ENCODE measurements at places on chromosomes 16 and 17.
A peak's percentile ranks its signal among the peaks of the same experiment; 100 is the strongest.

DNA sequence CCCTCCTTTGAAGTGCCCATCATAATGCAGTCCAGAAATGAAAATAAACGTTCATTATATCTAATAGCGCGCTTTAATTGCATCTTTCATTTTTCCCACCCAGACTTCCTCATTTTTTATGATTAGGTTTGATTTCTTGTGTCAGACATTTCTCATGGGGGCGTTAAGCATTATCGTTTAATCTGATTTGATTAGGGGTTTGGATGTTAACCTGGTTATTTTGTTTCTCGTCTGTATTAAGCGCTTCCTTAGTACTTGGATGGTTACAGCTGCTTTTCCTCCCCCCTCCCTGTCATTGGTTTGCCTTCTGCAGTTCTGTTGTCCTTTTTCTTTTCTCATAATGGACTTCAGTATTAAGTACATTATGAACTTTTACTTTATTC is 540 bp downstream of the MFSD11 start:
- DNase-seq = no peak

GRCh38 chr17:7824021-7824924 is 9.7 kb upstream of the KDM6B start:
- no peak for DNase-seq

- no peak for DNase-seq
Observed at GRCh38 chr16:85667841-85668413, 20.8 kb downstream of the GINS2 start.

GRCh38 chr17:61568219-61569072 is 22.6 kb downstream of the NACA2 start:
- no peak for DNase-seq

- DNase-seq = no peak
Observed at GRCh38 chr16:87304951-87305350, 12.2 kb downstream of the C16orf95 start.

- DNase-seq = no peak
Observed at GRCh38 chr16:9053006-9053601, 38.3 kb upstream of the HAPSTR1 start.

GRCh38 chr16:88541831-88542616 is 28.2 kb upstream of the ZC3H18 start:
- DNase-seq = no peak

DNA sequence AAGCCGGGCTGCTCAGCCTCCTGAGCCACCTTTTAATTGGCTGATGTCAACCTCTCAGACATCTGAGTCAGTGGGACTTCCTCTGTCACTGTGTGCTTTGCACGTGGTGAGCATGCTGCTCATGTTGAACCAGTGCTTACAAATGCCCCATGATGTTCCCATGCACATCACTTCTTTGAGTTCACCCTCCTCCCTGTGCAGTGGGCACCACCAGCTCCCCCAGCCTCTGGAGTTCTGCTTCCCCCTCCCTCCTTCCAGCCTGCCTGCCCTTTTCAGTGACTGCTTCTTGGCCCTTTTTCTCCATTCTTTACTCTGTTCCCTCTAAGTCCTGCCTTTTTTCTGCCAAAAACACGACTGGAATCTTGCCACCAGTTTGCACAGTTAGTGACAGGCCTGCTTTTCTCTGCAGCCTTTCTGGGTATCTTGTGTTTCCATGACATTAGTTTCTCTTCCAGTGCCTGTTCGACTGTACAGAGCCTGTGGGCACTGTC is 41.6 kb downstream of the USP10 start:
- DNase-seq = no peak

- DNase-seq = no peak
Observed at GRCh38 chr17:66966704-66967418, 2.4 kb downstream of the CACNG4 start.

- no peak for DNase-seq
Observed at GRCh38 chr17:65170839-65171238, 33.7 kb downstream of the RGS9 start.

DNA sequence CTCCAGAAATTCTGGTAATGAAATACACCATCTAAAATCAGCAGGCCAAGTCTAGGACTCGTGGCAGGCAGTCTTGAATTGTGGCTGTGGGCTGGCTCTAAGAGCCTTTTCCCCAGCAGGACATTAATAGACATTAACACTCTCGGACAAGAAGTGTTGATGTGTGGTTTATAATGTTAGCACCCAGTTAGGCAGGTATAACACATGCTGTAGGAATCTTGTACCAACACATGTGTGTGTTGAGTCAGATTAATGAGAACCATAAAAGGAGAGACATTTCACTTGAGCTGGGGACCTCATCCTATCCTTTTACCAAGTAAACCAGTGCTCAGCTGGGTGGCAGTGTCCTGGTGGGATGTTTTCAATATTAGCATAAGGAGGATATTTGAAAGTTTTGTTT is 264.5 kb downstream of the FTO start:
- DNase-seq = no peak

DNA sequence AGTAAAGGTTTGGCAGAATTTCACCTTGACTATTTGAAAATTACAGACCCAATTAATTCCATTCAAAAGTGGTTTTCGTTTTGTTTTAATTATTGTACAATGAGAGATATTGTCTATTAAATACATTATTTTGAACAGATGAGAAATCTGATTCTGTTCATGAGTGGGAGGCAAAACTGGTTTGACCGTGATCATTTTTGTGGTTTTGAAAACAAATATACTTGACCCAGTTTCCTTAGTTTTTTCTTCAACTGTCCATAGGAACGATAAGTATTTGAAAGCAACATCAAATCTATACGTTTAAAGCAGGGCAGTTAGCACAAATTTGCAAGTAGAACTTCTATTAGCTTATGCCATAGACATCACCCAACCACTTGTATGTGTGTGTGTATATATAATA is 72.6 kb downstream of the CDK12 start:
- DNase-seq = no peak

GRCh38 chr16:85733839-85734170 is 17.1 kb downstream of the C16orf74 start:
- no peak for DNase-seq

DNA sequence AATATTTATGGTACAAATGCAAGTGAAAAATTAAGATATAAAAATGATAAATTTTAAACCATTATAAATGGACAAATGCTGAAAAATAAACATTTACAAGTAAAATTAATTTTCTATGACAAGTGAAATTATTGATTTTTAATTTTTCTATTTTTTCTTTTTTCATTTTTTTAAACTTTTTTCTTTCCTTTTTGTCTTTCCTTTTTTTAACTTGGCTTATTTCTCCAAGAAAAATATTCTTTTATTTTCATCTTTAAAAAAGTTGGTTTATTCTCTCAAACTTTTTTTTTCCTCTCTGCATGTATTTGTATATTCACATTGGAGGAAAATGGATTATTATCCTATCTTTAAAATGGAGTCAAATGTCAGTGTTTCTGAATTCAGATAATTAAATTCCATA is 3.9 kb upstream of the IGF2BP1 start:
- DNase-seq = no peak

DNA sequence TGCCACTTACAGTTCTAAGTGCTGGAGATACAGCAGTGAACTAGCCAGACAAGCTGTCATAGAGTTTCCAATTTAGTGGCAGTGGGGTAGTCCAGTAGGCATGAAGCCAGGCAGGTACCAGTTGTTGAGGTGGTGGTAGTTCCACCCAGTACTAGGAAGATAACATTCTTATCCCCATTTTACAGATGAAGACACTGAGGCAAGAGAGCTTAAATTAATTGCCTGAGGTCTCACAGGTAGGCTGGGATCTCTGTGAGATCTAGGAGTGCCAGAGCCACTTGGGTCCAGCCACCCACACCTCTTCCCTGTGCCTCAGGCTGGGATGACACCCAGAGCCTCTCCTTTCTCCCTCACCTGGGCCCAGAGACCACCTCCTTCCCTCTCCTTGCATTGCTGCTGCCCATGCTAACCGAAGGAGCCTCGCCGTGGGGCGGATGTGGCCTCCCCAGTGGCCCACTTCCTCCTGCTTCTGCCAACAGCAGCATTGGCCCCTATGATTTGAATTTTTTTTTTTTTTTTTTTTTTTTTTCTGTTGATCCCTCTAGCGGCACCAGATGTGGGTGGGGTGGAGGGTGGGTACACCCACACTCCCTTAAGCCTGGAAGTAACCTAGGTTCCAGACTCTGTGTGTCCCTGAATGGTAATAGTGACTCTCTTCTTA is 114.0 kb downstream of the PRKCB start:
- peak; percentile 79 for DNase-seq

GRCh38 chr17:77594416-77595209 is 363.9 kb upstream of the TNRC6C start:
- no peak for DNase-seq

DNA sequence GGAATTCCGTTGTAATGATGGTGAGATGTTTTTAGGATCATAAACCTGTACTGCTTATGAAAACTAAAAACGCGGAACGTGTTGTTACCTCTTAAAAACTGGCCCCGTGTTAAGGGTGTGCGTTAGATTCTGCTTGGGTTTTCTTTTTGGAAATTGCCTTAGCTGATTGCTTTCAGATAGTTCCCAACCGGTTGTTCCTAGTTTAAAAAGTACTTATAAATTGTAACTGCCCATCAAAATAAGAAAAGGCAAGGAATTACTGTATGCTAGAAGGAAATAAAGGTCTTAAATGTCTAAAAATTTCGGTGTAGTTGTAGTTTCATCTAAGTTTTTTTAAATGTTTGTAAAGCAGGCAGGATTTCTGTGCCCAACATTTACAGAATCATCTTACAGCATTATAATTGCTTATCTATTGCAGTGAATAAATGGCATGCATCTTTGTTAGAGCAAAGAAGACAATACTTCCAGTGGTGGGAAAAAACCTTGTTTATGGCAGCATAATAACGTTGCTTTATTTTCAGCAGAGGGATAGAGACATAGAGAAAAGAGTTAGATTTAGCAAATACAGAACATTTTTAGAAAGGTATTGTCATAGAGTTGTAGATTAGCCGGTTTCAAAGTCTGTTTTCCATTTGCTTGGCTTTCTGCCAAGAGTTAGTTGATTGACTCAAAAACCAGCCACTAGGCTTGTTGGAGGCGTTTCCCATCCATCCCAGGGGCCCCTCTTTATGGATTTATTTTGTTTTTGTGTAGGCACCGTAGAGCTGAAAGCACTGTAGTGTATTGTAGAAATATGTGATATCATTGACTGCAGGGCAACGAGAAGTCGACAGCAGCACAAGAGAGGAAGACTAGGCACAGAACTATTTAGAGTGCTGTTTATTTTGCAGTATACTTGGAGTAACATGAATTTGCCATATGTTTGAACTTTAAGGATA is 1.7 kb downstream of the PPM1D start:
- DNase-seq = peak; percentile 36

GRCh38 chr16:1572673-1573072 is 39.2 kb downstream of the IFT140 start:
- DNase-seq = no peak

- DNase-seq = no peak
Observed at GRCh38 chr17:57756951-57757350, 11.9 kb upstream of the CCDC182 start.

DNA sequence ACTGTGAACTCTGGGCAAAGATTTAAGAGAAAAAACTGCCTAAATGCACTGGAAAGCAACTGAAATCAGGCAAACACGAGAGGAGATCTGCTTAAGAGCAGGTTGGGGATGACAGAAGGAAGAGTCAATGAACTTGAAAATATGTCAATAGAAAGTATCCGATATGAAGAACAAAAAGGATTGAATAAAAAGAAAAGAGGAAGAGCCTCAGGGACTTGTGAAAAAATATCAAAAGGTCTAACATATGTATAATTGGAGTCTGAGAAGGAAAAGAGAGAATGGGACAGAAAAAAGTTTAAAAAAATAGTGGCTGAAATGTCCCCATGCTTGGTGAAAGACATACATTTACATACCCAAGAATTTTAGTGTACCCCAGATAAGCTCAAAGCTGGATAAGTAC is 195.5 kb downstream of the COPRS start:
- no peak for DNase-seq

DNA sequence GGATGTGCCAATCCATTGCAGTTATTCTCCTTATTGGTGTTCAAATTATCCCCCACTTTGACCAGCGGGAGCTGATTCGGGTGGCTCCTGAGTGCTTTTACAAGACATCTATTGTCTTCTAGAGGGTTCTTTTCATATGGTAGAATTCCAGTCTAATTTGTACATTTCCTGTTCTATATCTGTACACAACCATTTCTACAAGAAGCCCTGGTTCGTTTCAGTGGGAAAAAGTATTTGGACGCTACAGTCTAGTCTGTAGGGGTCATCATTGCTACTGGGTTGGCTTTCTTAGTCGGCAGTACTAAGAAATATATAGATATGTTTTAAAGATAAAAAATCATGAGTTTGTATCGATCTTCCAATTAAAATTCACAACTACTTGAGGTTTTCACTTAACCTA is 262.6 kb downstream of the MAP2K6 start:
- DNase-seq = no peak

GRCh38 chr17:1568950-1569810 is 6.6 kb upstream of the PITPNA start:
- no peak for DNase-seq

- DNase-seq = no peak
Observed at GRCh38 chr17:48655913-48656312, 29.8 kb upstream of the HOXB9 start.

GRCh38 chr16:5709889-5710288 is 612.3 kb upstream of the EEF2KMT start:
- no peak for DNase-seq

DNA sequence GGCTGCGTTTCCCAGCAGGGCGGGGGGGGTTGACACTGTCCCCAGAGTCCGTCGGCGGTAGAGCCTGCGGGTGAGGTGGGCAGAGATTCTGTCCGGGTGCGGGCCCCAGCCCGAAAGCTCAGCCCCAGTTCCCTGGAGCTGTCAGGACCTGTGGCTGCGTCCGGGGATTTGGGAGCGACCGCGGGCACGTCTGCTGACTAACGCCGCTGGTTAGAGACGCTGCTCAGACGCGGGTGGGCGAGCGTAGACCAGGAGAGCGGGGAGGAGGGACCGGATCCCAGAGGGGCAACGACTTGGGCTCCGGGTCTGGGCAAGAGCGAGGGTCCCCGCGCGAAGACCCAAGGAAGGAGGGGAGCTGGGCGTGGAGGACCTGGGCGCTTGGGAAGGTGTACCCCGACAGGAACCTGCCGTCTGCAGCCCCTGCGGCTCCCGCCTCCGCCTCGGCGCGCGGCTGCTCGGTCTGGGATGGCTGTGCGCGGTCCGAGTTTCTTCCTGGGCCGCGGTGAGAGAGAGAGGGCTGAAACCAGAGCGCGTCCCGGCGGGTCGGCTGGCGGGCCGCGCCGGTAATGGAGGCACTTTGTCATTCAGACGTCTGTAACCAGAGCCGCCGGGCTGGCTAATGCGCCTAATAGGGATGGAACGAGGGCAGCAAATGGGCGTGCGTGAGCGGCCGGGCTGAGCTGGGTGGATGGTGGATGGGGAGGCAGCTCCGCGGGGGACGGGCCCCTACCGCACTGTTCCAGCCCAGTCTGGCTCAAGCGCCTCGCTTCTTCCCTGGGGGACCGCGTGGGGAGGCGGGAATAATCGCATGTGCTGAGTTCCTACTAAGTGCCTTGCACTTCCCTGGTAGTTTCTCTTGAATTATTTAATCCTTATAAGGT is 2.3 kb downstream of the NGFR start:
- no peak for DNase-seq

- DNase-seq = no peak
Observed at GRCh38 chr17:11880714-11881113, 116.6 kb downstream of the ZNF18 start.

All from central memory CD4-positive, alpha-beta T cell (primary cell).